NCI-H2171 (cell line): ENCODE measurements at places on chromosomes 6 and 20.

DNA sequence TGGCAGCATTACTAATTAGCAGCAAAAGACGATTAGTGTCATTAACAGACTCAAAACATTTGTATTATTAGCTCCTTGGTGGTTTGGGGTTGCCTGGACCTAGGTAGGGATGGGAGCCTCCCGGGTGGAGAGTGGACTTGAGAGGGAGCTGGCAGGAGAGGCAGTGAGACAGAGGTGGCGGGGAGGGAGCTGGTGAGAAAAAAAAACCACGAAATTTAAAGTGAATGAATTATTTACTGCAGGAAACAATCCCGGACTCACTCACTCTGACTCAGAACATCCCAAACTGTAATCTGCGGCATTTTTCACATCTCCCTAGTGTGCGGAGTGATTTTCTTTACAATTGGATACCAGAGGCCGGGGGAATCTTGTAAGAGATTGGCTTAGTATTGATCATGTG is 14.3 kb upstream of the CDH22 start:
- DNase-seq = no peak

DNA sequence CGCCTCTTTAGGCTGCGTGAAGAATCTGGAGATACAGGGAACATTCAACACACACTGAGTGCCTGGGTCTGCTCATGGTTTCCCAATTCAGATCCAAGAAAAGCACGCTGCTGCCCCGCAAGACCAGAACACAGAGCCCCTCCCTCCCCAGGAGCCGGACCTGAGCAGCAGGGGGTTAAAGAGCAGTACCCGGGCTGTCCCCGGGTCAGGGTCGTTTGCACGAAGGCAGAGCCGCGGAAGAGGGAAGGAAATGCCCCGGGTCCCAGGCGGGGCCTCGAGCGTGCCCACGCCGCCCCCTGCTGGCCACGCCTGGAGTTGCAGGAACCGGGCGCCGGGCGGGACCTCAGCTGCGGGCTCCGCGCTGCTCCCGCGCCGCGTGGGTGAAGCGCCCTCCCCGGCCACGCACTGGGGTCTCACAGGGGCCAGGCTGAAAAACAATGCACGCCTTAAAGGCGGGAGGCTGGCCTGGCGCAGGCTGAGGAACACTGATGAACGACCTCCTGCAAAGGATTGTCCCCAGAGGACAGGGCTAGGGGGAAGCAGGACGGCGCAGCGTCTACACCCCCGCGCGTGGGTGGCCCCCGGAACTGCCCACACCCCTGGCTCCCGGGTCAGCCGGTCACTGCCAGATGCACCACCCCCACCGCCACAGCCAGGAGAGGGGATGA is 48.9 kb downstream of the ANKRD60 start:
- peak; percentile 52 for DNase-seq

DNA sequence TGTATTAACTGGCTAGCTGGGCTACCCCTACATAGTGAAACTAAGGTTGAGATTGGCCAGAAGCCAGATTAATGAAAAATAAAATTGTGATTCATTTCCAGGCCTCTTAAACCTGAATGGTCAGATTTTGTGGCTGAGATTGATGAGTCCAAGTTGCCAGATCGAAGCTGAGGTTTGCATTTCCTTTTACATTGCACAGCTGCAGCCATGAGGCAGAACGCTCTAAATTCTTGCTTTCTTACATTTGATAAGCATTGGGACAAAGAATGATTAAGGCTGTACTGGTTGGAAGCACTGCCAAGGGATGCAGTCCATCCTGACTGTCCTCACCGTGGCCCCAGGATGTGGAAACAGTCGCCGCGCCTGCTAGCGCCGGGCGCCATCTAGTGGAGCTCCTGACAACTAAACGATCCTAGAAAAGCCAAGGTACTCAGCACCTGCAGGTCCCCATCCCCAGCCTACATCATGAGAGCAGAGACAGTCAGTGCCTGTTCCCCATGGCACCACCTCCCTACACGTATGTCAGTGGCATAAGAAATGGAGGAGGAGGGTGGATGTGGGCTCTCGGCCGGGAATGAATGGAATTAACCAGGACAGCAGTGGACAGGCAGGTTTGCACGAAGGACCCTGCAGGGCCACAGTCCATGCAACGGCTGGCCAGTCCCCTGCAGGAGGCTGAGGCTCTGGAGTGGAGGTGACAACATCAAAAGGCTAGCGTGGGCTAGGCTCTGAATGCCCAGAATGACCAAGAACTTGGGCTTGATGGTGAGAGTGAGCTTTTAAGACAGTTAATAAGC is 19.0 kb downstream of the PXDC1 start:
- DNase-seq = peak; percentile 52

- DNase-seq = no peak
Measured at GRCh38 chr6:30113003-30113759, at the start of gene TRIM31. Gene TRIM31 (minus strand): TSS chr6:30113090. CDS start chr6:30112805, 285 bp downstream.

DNA sequence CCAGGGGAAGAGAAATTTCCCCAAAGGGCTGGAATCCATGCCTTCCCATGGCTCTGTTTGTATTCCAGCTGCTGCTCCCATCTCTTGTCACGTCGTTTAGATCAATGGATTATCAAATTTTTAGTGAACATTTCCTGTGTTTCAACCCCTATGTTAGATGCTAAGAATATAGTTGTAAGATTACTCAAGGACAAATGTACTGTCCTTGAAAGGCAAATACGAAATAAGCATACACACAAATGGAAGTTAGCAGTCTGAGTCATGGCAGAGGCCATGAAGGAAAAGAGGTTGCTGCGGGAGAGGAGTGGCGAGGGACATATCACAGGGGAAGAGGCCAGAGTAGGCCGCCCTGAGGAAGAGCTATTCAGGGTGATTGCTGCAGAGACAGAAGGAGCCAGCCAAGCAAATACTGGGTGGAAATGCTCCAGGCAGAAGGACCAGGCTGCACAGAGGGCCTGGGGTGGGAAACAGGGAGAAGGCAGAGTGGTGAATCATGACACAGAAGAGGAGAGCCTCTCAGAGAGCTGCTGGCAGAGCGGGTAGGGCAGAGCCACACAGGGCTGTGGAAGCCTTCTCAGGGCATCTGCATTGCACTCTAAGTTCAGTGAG is 219.2 kb upstream of the LRFN2 start:
- DNase-seq = no peak

DNA sequence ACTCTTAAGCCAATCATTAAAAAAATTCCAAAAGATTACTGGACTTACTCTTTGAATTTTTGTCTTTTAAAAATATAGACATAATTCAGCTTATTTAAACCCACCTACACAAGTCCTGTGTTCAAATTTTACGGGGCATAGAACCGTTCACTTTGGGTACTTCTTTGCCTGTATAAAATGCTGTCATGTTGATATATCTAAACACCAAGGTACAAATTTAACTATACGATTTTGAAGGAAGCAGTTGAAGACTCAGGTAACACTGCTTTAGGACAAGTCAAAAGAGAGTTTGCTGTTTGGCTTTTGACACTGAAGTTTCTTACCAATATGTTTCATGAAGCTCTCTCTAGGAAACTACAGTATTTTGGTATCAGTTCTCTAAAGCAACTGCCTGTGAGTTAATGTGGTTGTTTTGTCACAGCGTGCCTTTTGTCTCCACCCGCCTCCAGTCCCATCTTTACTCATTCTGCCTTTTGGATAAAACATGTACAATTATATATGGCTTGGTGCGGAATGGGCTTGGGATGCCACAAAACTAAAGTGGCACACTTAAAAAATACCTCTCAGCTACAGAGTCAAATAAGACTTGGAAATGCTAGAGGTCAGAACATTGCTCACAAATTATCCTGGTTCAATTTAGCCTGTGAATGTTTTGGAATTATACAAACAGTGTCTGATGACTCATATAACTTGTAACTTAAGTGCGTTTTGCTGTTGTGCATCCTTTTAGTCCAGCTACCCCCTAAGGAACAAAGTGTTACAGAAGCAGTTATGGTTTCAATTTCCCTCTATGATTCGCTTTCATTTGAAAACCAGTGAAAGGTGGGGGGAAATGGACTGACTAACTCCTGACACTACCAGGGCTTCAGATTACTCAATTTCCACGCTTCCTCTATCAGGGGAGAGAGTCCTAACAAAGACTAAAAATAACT is 38.7 kb downstream of the RGS17 start:
- no peak for DNase-seq

- no peak for DNase-seq
Measured at GRCh38 chr20:46559685-46560440, 9.4 kb upstream of the OCSTAMP start.

GRCh38 chr6:108174371-108175175 is 8.8 kb downstream of the NR2E1 start:
- no peak for DNase-seq

GRCh38 chr6:6969761-6970223 is 138.0 kb upstream of the RREB1 start:
- peak; percentile 5 for DNase-seq

DNA sequence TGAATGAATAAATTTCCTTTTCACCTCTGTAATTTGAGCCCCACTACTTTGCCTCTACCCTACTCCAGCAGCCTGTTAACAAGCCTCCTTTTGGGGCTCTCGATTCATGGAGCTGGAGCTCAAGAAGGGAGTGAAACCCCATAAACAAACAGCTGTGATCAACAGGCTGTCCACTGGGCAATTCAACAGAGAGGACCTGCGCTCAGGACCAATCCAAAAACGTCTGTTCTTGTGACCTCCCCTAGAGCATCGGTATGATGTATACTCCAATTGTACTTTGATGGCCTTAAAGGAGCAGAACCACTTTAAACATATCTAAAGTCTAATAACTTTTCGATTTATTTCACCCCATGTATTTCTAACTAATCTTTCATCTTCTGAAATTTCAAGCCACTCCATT is 37.4 kb downstream of the HIVEP2 start:
- DNase-seq = no peak

GRCh38 chr6:30819297-30819917 is 64.9 kb upstream of the DDR1 start:
- no peak for DNase-seq

DNA sequence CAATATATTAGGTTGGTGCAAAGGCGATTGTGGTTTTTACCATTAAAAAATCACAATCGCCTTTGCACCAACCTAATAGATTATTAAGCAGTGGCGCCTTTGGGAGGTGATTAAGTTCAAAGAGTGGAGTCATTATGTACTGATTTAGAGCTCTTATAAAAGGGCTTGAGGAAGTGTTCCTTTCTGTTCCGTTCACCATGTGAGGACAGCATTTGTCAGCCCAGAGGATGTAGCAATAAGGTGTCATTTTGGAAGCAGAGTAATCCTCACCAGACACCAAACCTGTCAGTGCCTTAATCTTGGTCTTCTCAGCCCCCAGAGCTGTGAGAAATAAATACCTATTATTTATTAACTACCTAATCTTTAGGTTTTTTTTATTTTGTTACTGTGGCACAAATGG is 542.1 kb upstream of the MAN1A1 start:
- DNase-seq = no peak

- peak; percentile 16 for DNase-seq
Measured at GRCh38 chr6:142737368-142738034, 207.5 kb downstream of the HIVEP2 start.

DNA sequence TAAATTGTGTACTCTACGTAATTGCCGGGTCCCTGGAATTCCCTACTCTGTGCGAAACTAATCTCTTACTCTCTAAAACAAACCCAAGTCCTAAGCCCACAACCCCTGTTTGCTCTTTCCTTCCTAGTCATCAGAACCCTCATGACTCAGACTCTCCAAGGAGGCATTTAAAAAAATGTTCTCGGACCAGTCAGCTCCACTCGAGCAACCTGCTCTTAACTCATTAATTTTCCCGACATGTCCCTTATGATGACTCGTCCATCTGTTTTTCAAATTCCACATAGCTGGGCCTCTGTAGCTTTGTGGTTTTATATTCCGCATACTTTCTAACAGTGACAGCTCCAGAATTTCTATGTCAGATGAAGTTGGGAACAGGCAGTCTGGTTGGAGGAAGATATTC is 2.6 kb upstream of the MUC22 start:
- no peak for DNase-seq

- no peak for DNase-seq
Measured at GRCh38 chr6:40871424-40871823, 167.6 kb downstream of the UNC5CL start.

GRCh38 chr6:85864453-85865401 is 222.0 kb upstream of the SYNCRIP start:
- no peak for DNase-seq

DNA sequence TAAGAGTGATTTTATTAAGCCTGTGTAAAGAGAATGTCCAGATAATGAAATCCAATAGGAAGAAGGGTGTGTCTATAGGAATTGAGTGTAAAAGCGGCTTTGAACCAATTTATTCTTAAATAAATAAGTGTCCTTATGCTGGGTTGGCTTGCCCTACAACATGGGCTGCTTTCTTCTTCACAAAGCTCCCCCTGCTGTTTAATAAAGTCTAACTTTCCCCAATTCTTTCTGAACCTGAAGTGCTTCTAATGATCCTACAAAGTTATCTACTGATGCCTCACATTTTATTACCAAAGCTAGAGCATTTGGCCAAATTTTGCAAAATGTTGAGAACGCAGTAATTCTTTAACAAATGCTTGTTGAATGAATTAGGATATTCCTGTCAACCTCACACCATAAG is 36.3 kb upstream of the SIRT5 start:
- DNase-seq = no peak

DNA sequence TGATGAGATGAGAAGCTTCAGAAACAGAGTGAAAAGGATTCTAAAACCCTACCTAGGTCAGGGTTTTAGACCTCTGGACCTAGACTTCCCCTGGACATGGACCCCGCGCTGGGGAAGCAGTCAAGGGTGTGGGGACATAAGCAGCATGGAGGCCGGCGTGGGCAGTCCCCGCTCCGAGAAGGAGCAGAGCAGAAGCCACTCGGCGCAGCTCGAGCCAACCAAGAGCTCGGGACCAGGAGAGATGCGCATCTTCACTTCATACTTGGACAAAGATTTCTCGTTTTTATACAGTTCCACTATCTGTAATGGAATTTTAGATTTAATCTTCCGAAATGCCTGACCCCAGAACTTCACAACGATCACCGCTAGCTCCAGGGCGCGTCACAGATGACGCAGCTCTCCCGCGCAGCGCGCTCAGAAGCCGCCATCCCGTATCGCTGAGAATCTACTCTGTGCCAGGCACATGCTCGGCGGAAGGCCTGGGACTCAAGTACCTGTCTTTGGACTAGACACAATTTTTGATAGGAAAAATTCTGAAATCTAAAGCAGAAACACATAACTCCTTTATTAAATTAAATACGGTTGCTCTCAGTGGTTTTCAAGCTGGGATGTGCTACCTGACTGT is 60.3 kb downstream of the WDR27 start:
- no peak for DNase-seq

DNA sequence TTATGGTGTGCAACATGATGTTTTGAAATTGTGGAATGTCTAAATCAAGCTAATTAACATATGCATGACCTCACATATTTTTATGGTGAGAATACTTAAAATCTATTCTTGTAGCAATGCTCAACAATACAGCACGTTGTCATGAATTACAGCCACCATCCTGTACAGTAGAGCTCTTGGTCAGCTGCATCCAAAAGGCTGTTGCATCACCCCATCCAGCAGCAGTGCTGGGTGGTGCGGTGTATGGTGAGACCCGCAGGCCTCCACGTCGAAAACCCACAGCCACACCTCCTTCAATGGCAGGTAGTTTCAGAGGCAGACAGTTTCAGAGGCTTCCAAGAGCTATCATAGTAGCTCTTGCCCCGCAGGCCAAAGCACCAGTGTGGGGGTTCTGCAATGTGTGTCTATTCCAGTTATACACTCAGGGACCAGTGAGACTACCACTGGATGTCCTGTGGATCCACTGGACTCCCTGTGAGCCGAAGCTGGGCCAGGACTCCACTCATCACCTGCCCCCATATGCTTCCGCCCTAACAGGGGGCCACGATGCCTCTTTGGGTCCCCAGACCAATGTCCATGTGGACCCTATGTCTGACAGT is 23.4 kb downstream of the PACSIN1 start:
- DNase-seq = no peak

- DNase-seq = peak; percentile 26
Measured at GRCh38 chr6:89487864-89488263, 54.9 kb downstream of the ANKRD6 start.
